ENCODE measurements at places on chromosomes 5 and 9. TPM values are rescaled to one million over a fixed set of nuclear protein-coding genes. Genes with fewer than 3 reads are reported as not detected.

- no peak for DNase-seq
Measured at GRCh38 chr5:134226441-134227192, 744 bp upstream of the PPP2CA start.

GRCh38 chr5:14595189-14595588 lies 13.6 kb downstream of the OTULINL start:
- DNase-seq: no peak

GRCh38 chr9:22102146-22103053 lies 93.3 kb upstream of the CDKN2B start:
- DNase-seq: no peak

GRCh38 chr5:166803058-166803457 lies 1488.4 kb upstream of the WWC1 start:
- DNase-seq: no peak

DNA sequence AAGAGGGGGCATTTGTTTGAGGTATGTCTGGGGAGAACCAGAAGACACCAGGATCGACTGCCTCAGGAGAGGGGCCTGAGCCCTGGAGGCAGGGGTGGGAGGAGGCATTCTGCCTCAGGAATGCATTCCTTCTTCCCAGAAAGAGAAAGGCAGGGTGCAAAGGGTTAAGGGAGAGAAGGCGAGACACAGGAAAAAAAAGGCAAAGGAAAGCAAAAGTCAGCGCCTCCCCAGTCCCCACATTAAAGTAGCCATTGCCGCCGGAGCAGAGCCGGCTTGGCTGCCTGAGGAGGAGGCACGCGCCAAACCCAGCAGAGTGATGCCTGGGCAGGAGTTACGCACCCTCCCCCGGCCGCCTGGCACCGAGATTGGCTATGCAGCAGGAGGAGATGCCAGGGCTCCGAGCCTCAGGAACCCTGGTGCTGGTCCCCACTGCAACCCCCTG lies 123.8 kb upstream of the PHYKPL start:
- no peak for DNase-seq

The DNAH5 gene
- total RNA-seq: 0.28 TPM

- no peak for DNase-seq
Measured at GRCh38 chr9:131886826-131887225, 146.9 kb upstream of the RAPGEF1 start.

The GABRA1 gene
- not detected for total RNA-seq

DNA sequence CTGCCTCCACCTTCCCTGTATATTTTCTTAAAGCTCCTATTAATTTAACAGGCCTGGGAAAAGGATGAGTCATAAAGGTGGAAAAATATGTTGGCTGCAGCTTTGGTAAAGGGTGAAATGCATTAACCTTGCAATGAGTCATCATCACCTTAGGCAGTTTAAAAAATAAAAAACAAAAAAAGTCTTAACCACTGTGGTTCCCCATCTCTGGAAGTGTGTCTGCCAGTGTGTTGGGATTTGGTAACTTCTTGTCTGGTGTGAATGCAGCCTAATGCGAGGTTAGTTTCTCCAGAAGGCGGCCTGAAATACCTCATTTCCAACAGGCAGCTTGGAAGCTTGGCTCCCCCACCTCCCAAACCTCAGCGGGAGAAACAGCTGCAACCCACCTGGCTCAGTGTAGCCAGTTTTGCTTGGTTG lies 265.3 kb upstream of the GAS1 start:
- no peak for DNase-seq

The ACOT12 gene
- not detected for total RNA-seq

DNA sequence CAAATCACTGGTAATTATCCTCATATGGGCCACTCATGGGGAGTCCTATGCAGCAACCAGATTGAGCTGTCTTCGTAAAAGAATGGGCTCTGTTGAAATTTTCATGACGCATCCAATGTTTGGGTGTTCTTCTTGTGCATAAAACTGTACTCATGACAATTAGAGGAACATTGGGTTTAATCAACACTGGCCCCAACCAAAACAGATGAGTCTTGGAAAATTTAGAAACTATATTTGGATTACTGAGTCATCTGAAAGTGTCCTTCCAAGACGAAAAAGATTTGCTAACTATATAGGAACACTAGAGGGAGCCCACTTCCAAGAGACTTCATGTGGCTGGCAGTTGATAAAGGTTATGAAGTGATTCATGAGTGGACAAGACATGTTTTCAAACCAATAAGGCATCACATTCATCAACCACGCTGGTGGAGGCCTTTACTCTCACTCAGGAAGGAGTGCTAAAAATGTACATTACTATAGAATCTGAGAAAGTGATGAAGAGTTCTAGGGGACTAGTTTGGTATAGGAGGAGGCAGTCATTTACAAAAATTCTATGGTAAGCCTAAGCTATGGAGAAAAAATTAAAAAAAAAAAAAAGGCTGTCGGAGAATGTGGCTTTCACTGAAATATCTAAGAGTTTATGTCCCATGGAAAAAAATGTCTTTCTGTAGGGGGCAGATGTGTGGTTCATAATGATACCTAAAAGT lies 313.5 kb downstream of the PRDM9 start:
- no peak for DNase-seq

DNA sequence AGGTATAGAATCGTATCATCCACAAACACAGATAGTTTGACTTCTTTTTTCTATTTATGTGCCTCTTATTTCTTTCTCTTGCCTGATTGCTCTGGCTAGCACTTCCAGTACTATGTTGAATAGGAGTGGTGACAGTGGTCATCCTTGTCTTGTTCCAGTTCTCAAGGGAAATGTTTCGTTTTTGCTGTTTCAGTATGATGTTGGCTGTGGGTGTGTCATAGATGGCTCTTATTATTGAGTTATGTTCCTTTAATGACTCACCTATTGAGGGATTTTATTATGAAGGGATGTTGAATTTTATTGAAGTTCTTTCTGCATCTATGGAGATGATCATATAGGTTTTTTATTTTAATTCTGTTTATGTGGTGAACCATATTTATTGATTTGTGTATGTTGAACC lies 70.3 kb downstream of the ENC1 start:
- no peak for DNase-seq

The TAS2R1 gene
- not detected for total RNA-seq

DNA sequence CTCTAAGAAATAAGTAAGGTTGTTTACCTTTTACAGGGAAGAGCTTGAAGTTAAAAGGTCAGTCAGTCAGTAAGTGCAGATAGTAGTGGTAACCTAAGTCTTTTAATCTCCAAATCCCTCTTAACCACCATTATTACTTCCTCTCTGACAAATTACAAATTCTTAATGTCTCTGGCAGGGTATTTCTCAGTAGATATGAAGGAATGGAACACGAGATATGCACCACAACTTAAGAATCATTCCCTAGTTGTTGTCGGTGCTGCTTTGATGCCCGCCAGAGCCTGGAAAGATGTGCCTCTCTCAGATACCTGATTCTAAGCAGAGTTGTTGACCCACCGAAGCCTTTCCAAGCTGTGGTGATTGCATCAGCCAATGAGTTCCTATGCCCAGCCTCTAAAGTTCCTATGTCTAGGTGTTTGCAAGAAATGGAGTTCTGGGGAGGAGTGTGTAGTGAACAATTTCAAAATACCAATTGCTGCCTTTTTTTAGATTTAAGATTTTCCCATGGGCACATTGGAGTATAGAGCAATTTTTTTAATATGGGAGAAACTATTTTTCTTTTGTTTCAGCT lies 78.5 kb downstream of the CD180 start:
- DNase-seq: no peak

- no peak for DNase-seq
Measured at GRCh38 chr9:81225596-81225995, 463.8 kb downstream of the TLE1 start.

DNA sequence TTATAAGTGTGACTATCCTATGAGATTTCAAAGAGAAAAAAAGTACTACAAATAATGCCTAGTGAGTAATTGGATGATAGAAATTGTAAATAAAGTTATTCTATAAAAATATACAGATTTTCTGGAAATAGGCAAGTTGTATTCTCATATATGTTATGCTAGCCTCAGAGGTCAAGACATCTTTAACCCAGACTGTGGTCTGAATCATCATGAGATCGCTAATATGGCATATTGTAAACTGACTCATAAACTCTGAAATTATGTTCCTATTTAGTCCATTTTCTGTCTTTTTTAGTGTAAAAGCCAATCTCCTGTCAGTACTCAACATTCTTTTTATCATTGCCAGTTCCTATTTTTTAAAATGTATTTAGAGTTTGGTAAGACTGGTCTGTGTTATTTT lies 14.2 kb downstream of the LOX start:
- DNase-seq: no peak

- DNase-seq: no peak
Measured at GRCh38 chr5:149348518-149348917, 3.2 kb downstream of the GRPEL2 start.

DNA sequence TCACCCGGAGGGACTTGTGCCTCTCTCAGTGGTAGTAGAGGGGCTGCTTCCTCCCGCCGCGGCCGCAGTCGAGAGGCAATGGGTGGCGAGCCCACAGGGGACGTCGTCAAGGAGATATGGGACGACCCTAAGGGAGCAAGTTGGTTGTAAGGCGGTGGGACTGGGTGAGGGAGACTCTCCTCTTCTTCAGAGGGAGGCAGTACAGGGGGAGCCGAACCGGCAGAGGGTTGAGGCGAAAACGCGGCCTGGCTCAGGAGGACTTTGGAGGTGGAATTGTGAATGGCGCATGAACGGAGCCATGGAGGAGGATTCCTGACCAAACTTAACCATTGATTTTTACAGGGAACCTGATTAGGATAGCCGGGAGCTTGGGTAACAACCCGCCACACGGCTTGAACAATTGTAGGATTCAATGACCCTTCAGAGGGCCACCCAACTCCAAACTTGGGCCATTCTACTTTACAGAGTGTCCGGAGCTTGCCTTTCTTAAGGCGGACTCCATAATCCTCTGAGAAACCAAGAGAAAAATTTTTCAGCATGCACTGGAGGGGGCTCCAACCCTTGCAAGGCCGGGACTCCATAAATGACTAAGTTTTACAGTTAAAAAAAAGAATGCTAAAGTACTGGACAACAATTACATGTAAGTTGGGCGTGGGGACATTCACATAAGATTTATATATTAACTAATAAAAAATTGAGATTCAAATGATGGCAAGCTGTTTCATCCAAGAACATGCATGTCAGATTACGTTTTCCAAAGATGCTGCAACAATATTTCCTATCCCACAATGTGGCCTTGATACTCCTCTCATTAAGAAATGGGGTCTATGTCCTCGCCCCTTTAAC lies 19.4 kb upstream of the RHOBTB3 start:
- no peak for DNase-seq

DNA sequence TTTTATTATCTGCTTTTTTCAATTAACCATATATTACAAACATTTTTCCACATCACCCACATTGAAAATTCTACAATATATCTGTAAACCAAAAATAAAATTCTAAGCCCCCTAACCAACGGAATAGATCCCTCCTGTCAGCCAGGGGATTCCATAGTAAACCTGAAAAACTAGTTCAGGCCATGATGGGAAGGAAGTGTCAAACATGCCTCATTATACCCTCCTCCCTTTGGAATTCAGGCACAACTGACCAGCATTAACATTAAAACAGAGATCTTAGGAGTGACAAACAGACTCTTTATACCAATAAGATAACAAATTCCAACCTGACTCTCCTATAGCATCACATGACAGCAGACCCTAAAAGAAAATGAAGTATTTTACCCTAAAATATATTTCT lies 113.7 kb upstream of the DMRT1 start:
- no peak for DNase-seq

The EQTN gene
- 2.3 TPM for total RNA-seq

DNA sequence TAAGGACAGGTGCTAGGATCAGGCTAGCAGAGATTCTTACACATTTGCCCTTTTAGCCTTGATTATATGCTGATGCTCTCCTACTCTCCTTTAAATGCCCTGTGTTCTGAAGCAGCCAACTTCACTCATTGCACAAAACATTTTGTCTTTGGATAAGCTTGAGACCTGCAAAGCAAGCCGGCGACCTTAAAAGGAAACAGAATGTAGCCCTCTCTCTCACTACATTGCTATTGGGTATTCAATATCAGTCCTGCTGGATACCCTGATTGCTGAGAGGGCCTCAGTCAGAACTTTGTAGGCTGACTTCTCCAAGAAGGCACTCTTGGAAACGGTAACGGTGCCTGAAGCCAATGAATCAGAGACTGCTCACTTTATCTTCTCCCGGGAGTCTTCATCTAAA lies 528.9 kb downstream of the DTWD2 start:
- no peak for DNase-seq

GRCh38 chr5:39076757-39077728 lies 2.8 kb upstream of the RICTOR start:
- DNase-seq: no peak

DNA sequence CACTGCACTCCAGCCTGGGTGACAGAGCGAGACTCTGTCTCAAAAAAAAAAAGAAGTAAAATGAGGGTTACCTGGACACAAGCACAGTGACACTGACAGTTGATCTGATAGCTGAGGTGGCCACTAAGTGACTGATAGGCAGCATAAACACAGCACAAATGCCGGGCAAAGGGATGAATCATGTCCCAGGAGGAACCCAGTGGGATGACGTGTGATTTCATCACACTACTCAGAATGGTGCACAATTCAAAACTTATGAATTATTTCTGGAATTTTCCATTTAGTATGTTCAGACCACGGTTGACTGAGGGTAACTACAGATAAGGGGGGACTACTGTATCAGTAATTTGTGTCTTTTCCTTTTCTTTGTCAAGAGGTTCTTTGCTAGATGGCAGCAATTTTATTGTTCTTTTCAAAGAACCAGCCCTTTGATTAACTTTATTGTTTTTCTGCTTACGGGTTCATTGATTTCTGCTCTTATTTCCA lies 34.3 kb upstream of the RNF130 start:
- DNase-seq: no peak

The MYORG gene
- 90.4 TPM for total RNA-seq

DNA sequence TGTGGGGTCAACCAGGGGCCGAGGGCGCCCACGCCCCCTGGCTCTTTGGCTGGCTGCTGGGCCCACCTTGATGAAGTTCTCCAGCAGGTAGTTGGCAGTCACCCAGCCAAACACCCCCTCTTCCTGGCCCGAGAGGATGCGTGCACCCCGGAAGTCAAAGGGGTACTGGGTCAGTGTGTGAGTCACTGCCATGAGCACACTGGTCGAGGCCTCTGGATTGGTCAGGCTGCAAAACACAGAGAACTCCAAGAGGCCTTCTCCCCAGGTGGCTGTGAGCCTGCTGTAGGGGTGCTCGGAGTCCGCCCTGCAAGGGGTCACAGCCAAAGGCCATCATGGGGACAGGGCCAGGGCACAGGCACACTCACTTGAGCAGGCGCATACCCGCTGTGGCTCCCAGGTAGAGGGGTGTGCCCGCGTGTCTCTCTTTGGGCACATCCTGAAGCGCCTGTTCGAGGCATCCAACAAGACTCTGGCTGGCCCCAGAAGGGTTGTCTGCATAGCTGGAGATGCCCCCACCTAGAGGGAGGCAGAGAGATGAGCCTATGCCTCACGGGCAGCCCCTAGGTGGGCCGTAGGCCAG lies 2.6 kb downstream of the ENTPD2 start:
- DNase-seq: no peak

- DNase-seq: no peak
Measured at GRCh38 chr5:137516251-137516797, 17.2 kb upstream of the SPOCK1 start.

DNA sequence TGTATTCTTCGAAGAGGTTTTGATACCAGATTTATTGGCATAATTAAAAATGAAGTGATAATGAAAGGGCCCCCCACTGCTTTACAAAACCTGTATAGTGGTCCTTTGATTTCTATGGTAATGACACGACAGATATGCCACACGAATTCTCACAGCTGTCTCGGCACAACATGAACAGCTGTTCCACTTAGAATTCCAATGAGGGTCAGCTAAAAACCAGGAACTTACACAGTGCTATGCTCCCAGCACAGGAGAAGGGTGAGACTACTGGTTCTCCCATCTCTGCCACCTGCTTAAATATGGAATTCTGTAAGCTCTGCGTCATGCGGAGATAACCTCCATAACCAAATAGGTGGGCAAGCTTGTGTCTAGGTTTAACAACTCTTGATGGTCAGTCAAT lies 183.0 kb upstream of the EFNA5 start:
- DNase-seq: no peak

All from Peyer's patch (tissue), 4 donors.